HT1080 (cell line): ENCODE measurements at places on chromosomes 11 and 22.
A peak's percentile ranks its signal among the peaks of the same experiment; 100 is the strongest.

- DNase-seq, result peak; percentile 49
These were observed 10.7 kb downstream of the PRG3 start for GRCh38 chr11:57370251-57370650.

DNA sequence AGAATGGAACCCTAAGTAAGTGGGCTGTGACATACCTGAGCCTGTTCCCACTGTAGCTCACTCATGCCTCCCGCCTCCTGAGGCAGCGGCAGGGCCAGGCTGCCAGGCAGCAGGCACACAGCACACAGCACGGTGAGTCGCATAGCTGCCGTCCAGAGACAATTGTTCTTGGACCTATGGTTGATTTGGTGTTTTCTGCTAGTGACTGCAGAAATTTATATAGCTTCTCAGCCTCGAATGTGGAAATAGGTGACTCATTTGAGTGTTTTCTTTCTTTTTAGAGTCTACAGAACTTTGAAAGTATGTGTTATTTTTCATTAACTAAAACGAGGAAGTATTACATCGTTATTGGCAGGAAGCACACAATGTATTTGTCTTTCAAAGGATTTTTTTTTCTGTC is at the start of gene MMP7:
Gene MMP7 (minus strand): TSS at position 190 of the 400 bp plus-strand sequence. CDS start 47 bp downstream, at position 143.
- DNase-seq, result peak; percentile 66

- no peak for DNase-seq
These were observed 116.3 kb downstream of the TIMP3 start for GRCh38 chr22:32917577-32918354.

GRCh38 chr22:45934659-45935341 is 42.2 kb downstream of the WNT7B start:
- peak; percentile 96 for DNase-seq

DNA sequence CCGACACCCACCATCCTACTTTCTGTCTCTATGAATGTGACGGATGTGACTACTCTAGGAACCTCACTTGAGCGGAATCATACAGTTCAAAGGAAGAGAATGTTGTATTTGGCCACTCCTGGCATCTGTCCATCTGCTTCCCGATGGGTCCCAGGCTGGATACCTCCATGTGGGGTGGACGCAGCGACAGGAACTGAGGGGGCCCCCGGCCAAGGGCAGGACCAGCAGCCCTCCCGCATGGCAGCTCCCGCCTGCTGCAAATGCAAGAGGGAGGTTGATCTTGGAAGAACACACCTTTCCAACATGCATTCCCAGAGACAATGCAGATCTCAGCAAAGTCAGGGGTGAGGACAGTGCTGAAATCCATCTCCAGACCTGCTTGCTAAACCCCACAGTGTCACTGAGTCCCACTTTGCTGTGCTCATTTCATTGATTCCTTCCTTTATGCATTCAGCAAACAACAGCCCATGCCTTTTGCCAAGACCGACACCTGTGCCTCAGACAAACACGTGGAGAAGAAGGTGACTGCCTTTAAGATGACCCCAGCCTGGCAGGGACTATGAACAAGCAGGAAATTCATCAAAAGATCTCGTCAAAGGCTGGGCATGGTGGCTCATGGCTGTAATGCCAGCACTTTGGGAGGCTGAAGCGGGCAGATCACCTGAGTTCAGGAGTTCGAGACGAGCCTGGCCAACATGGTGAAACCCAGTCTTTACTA is 246.2 kb downstream of the CTTN start:
- DNase-seq, result no peak

DNA sequence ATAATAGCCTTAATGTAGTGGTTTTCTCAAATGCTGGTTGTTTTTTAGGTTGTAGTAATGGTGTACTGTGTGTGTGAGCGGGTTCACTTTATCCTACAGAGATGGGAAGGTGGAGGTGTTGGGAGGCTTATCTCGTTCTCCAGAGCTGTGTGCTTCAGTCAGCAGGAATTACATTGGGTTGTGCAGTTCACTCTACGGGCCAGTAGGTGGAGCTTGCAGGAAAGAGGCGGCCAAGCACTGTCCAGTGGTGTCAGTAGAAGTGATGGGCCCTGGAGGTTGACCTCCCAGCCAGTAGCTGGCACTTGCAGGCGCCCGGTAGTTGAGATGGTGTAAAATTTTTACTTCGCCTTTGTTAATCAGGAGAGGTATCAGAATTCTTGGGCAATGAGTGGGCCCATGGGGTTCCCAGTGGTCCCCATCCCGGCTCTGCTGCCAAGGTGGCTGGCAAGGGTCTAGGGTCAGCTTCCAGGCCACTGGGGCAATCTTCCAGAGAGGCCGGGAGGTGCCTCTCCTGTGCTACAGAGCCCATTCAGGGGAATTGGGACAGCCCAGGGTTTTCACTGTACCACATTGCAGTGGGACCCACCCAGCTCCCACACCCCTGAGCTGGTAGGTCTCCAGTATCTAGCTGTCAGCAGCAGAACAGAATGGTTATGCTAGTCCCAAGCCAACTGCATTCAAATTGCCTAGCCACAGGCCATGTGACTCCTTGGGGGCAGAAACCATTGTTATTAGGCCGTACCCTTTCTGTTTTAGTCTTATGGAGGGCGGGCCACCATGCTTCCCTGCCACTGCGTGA is 43.9 kb downstream of the BIRC2 start:
- peak; percentile 67 for DNase-seq

GRCh38 chr22:27134315-27134701 is 476.9 kb downstream of the MIAT start:
- DNase-seq, result peak; percentile 94

DNA sequence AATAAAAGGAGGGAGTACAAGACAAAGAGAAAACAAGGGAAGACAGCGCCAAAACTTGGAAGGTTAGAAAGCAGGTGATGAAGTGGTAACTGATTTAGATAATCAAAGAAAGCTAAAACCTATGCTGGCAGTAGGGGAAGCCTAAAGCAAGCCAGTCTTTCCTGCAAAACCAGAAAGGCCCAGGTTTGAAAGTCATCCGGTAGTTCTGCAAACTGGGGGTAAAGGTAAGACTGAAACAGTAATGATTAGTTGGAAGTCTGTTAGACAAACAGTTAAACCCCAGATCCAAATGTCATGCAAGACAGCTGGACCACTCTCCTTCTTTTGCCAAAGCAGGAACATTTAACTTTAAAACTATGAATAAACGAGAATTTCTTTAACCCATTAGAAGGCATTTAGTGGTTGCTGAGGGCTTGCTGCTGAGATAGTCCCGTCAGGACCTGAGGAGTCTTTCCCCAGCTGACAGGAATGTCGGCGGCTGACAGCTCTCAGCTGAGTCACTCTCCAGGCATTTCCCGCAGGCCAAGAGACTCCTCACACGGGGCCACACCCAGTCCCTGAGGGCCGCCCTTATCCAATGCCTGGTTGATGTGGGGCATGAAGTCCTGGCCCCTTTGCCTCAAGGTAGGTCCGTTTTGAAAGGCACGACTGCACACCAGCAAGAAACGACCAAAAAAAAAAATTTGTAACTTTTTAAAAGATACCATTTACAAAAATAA is 36.3 kb upstream of the CFAP300 start:
- DNase-seq, result peak; percentile 95

- DNase-seq, result no peak
These were observed 47.1 kb upstream of the OPCML start for GRCh38 chr11:133579165-133580031.

DNA sequence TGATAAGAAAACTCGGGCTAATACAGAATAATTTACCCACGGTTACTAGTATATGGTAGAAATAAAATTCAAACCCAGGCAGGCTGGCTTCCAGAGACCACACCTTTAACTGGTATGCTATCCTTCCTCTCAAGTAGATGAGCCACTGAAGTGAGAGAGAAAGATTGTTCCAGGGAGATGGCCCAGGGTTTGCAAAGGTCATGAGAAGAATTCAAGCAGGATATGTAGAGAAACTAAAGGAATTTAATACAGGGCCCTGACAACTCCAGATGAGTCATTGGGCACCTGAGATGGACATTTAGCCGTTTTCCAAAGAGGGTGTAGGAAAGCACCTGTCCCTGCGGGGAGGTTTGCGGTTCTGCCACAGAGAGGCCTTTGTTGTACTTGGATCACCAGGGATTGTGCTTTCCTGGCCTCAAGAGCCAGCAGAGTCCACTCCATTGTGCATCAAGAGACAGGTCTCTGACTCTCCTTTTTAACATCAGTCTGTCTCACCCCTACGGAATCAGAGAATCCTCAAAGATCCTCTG is 152.7 kb upstream of the BLID start:
- DNase-seq, result peak; percentile 35

GRCh38 chr11:12701811-12702592 is 27.8 kb downstream of the TEAD1 start:
- DNase-seq, result no peak
